Stimulated activated CD4-positive, alpha-beta T cell treated with anti-CD3 and anti-CD28 coated beads, TNF-alpha, amount 100 ng/mL, for 1 hour (primary cell): ENCODE measurements at places on chromosomes 7 and 10.

DNA sequence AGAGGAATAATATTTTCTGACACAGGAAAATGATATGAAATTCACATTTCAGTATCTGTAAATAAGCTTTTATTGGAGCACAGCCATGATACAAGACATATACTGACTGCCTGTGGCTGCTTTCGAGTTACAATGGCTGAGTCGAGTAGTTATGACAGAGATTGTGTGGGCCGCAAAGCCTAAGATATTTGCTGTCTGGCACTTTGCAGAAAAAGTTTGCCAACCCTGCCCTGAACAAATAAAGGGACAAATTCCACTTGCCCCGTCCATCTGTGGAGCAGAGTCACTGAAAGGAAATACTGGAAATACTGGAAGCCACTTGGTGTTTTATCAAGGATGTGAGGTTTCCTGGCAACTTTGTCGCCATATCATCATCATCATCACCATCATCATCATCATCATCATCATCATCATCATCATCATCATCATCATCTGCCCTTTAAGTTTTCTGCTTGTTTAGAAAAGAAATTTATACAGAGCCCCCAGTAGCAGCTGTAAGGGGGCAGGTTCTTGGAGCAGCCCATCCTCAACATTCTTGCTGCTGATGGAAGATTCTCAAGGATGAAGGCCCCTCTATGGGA lies 85.8 kb downstream of the TCF7L2 start:
- no peak for DNase-seq

- no peak for DNase-seq
These were observed 17.6 kb upstream of the C10orf105 start for GRCh38 chr10:71737001-71737833.

DNA sequence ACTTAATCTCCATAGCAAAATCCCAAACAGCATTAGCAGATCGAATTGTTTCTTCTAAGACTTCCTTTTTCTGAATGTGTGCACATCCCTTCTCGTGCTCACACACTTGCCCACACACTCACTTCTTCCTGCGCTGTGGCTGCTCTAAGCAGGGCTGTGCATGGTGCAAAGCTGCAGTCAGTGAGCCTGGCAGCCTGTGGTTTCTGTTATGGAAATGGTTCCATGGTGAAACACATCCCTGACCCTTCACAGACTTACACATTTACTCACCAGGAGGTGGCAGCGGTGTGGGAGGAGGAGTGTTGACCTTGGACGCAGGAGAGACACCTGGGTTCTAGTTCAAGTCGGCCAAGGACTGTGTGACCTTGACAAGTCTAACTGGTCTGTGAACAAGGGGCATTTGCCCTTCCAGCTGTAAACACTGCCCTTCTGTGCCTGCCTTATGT lies 24.9 kb downstream of the MTURN start:
- no peak for DNase-seq

DNA sequence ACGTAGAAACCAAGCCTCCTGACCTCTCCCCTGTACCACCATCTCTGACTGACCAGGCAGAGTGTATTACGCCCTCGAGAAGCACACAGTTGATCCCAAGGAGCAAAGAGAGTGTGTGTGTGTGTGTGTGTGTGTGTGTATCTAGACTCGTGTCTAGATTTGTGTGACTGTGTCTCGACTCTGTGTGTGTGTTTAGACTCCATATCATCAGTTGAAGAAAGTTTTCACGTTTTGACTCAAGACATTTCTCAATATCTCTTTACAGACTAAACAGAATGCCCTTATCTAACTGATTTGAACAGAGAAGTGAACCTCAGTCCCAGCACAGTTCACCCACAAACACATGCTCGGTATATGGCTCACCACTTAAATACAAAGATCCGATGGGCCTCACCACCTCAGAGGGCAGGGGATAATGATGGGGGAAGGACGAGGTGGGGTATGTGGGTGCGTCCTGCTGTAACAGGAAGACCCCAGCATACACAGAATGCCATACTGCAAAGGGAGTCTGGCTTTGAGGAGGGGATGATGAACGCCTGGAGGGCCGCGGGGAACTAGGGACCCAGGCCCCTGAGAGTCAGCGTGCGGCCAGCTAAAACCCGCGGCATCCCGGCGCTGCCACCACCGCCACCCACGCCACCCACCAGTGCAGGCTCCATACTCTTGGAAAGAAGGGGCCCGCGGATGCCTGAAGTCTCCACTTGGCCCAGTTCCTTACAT lies 780 bp downstream of the ALDH18A1 start:
- no peak for DNase-seq

DNA sequence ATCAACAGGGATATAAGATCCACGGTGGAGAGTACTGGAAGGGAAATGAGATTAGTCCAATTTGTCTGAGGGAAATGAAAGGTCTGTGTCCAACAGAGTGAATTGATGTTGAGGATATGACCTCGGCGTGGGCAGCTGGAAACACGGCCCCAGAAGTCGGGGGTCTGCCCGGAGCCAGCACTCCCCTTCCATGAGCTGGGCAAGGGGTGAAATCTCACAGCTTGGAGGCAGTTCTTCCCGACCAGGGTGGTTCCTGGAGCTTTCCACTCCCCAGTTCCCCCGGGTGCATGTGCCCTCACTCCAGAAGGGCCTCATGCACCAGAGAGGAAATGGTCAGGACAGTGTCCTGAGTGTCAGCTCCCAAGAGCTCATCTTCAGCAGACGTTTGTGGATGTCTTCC lies 264.7 kb upstream of the PPP2R2D start:
- no peak for DNase-seq

DNA sequence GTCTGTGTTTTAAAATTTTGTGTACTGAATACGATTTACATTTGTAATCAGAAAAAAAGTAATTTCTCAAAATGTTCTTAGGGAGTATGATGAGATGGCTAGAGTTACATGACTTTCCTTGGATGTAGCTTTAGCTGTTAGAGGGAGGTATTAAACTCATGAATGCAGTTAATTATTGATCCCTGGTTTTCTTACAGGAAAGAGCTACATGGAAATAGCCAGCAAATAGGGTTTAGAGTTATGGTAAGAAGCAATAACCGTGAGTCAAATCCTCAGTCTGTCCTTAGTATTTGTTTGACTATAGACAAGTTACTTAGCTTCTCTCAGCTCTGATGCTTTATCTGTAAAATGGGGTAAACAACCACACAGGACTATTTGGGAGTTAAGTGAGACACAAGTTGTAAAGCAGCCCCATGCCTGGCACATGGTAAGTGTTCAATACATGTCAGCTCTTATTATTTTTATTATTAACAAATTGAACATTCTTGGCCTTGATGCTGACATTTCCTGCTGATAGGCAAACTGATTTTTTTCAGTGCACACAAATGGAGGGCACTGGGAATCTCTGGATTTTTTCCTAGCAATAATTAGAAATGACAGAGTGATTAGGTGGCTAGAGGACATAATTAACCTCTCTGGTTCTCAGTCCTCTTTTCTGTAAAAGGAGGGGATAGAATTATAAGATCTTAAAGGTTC lies 204.5 kb upstream of the PHYHIPL start:
- DNase-seq: no peak

GRCh38 chr7:146960773-146961391 lies 844.3 kb downstream of the CNTNAP2 start:
- no peak for DNase-seq

GRCh38 chr10:35637462-35637861 lies 4.6 kb downstream of the FZD8 start:
- no peak for DNase-seq

GRCh38 chr10:79334573-79334972 lies 12.7 kb upstream of the PPIF start:
- no peak for DNase-seq

DNA sequence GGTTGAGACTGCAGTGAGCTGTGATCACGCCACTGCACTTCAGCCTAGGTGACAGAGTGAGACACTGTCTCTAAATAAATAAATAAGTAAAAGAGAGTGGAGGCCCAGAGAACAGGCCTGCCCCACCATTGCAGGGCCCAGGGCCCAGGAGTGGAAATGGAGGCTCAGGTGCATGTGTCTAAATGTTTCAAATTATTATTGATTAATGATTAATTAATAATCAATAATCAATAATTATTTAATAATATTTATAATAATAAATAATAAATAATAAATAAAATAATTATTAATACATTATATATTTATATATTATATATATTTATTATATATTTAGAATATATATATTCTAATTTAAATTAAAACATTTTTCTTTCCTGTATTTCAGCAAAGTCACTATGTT lies 53.7 kb upstream of the ZRANB1 start:
- DNase-seq: no peak

- DNase-seq: no peak
These were observed 135.3 kb upstream of the MEOX2 start for GRCh38 chr7:15821484-15822427.

DNA sequence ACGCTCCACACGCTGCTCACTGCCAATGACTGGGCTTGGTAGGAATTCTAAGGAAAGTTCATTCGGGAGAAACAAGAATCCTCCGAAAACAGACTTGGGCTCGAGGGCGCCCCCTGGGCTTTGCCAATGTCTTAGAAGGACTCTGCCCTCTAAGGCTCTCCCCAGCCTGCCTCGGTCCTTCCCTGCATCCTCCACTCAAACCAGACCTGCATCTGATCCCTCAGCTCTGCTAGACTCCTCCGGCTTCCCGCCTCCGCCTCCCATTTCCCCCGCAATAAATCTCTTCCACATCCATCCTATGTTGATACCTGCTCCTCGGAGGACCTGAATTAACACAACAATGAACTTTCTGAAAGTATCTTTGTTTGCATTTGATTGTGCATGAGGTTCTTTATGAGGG lies 177.6 kb downstream of the PLPP4 start:
- DNase-seq: no peak

DNA sequence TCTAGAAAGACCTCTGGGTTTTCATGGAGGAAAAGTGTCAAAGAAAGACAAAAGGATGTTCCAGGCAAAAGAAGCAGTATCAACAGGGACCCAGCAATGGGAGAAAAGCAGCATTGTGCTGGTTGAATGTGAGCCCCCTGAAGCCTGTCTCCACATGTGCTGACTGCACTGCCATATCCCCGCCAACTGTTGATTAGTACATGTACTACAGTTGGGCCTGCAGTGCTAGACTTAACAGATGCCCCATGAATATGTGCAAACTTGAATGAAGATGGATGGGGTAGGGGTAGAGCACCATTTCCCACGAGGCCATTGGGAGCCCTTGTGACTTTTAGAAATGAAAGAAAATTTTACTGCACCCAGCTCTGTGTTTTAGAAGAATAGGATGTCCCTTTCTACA lies 15.6 kb upstream of the WDR11 start:
- DNase-seq: no peak

GRCh38 chr10:123536176-123536845 lies 129.8 kb upstream of the GPR26 start:
- DNase-seq: no peak

- DNase-seq: no peak
These were observed 92.1 kb downstream of the CABCOCO1 start for GRCh38 chr10:61754587-61755550.

GRCh38 chr10:69465457-69466157 lies 14.3 kb downstream of the TSPAN15 start:
- no peak for DNase-seq

- DNase-seq: no peak
These were observed 90.3 kb downstream of the CHN2 start for GRCh38 chr7:29284696-29285443.

GRCh38 chr10:5968681-5969453 lies 8.5 kb downstream of the IL15RA start:
- no peak for DNase-seq
